Hypothalamus (tissue), 51 donors: ENCODE measurements at places on chromosomes 5 and 9.

DNA sequence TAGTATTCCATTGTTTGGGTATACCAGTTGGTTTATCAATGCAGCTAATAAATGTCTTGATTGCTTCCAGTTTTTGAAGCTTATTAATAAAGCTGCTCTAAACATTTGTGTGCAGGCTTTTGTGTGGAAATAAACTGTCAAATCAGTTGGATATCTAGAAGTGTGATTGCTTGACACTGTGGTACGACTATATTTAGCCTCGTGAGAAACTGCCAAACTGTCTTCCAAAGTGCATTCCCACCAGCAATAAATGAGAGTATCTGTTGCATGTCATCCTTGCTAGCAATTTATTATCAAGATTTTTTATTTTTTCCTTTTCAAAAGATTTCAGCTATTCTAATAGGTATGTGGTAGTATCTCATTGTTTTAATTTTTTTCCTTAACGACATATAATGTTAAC, 37.5 kb downstream of the NMUR2 start:
- DNase-seq: no peak

GRCh38 chr9:68536876-68537615, 3.6 kb downstream of the TMEM252 start:
- no peak for DNase-seq

DNA sequence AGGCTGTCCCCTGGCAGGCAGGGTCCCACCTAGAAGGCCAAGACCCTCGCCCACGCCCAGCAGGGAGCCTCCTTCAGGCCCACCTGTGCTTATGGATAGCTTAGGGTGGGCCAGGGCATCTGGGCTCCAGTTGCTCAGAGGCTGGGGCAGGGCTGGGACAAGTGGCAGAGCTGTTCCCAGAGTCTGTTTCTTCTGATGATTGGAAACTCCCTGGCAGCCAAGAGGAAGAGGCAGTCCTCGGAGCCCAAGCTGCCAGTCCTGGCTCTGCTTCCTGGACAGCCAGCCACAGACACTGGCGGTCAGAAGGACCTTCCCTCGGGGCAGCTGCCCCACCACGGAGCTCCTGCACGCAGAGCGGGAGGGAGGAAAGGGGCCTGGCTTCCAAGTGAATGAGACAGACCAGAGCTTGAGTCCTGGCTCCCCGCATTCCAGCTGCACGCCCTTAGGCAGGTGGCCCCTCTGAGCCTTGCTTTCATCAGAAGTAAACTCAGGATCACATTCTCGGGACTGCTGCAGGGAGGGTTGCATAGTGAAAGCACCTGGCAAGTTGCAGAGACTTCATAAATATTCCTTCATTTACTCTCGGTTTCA, 37.9 kb upstream of the GABRP start:
- DNase-seq: no peak

DNA sequence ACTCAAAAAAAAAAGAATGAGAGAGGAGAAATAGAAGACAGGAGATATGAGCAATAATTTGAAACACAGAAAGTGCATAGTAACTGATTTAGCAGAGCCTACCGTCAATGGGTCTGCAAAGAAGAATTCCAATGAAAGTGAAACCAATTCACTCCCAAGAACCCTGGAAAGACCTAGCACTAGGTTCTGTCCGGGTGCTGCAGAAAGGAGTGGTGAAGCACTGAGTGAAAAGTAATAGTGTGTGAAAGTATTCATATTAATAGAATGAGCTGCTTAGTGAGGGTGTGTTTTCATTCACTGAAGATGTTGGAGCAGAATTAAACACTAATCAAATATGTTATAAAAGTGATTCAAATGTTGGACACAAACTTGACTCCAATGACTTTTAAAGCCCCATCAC, 51.3 kb upstream of the SLC30A5 start:
- DNase-seq: no peak

- DNase-seq: no peak
Observed at GRCh38 chr9:106588626-106589025, 274.3 kb upstream of the ZNF462 start.

GRCh38 chr5:72453246-72453775, 53.9 kb downstream of the ZNF366 start:
- DNase-seq: no peak

GRCh38 chr5:135426102-135427082, 20.8 kb downstream of the DCANP1 start:
- DNase-seq: no peak

DNA sequence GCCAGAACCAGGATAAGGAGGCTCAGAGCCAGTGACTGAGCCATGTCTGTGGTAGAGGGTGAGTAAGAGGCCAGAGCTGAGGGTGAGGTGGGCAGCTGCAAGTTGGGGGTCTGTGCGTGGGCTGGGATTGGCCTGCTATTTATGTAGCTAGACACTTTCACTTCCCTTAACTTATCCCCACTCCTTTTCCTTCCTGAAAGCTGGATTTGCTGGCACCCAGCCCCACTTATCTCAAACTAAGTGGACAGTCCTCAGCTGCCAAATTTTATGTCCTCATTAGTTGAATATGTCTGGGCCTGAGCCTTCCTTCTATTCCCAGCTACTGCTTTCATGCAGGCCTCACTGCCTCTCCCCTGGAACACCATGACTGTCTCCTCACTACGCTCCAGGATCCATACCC, at the start of gene CCL21:
Gene CCL21 (minus strand): TSS at position 114 of the 400 bp plus-strand sequence. CDS start 70 bp downstream, at position 44.
- DNase-seq: no peak

DNA sequence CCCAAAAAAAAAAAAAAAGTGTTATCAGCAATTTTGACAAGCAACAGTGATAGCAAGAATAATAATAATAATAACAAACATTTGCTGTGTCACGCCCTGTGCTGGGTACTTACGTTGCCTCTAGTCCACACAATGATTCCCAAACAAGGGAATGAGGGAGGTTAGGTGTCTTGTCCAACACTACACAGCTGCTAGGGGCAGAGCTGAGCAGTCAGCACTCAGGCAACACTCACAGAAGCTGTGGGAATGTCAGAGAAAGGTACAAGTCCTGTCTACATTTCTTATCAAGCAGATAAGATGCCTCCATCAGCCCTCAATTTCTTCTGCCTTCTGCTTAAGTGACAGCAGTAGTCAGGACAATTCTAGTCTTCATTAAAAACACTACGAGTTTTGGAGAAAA, 111.0 kb downstream of the DNAH5 start:
- no peak for DNase-seq

DNA sequence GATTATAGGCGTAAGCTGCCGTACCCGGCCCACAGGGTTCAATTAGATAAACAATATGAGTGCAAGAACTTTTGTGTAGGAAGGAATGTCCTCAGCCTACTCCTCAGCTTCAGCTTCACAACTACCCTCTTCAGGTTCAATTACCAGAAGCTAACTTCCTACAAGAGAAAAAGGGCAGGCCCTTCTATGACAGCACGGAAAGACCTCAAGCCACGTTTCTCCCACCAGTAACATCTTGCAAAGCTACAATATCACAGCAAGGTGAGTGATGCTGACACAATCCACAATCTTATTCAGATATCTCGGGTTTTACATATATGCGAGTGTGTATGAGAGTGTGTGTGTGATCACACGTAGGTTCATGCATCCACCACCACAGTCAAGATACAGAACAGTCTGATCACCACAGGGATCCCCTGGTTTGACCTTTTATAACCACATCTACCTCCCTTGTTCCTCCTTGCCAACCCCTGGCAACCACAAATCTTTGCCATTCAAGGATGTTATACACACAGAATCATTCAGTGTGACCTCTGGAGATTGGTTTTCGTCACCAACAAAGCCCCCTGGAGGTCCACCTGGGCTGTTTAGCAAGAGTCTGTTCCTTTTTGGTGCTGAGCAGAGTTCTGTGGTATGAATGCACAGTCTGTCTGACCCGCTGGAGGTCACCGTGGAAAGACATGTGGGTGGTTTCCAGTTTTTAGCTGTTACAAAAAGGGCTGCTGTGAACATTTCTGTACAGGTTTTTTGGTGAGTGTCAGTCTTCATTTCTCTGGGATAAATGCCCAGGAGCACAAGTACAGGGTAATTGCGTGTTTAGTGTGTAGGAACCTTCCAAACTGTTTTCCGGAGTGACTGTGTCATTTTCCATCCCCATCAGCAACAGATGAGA, 38.2 kb downstream of the IPPK start:
- DNase-seq: no peak

GRCh38 chr5:143114481-143114880, 289.0 kb downstream of the NR3C1 start:
- no peak for DNase-seq

GRCh38 chr9:114417511-114417910, 29.7 kb upstream of the AKNA start:
- DNase-seq: no peak

DNA sequence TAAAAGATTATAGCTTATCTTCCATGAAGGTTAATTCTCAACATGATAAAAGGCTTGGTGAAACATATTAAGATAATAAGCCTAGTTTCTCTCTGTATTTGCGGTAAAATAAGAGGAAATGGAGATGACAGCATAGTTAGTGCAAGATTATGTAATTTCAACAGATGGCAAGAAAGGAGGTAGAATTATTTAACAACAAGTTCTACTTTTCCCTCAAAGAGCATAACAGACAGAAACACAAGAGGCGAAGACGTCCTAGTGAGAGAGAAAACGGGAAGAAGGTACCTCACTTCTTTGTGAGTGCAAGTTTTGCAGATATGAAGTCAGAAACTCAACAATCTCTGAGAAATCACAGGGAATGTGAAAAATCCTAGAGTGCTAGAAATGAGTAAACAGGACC, 144.8 kb upstream of the ADCY2 start:
- DNase-seq: no peak

GRCh38 chr9:130368631-130369103, 76.1 kb upstream of the ASS1 start:
- no peak for DNase-seq

DNA sequence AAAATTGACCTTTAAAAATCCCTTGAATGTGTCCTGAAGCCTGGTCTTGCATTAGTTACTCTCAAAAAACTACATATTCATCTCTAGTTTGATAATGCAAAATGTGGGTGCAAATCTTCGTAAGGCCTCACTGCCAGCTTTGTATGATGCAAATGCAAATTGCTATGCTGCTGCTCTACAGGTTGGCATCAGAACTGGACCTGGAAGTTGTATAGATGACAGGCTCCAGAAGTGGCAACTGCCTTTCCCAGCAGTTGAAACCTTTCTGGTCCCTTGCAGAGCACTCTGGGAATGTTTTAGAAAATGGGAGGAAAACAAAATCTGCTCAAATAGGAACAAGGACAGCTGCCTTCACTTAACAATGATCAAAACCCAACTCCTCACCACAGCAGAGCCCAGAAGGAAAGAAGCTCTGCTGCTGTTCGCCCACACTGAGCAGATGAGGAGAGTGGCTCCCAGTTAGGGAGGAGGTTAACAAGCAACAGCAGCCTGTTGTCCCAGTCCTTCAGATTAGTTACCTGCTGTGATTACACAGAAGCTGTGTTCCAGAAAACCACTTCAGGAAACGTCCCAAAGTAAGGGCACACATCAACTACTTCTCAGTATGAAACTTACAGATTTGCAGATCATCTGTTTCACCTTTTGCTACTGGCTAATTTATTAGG, 93.5 kb downstream of the PLPP1 start:
- no peak for DNase-seq

DNA sequence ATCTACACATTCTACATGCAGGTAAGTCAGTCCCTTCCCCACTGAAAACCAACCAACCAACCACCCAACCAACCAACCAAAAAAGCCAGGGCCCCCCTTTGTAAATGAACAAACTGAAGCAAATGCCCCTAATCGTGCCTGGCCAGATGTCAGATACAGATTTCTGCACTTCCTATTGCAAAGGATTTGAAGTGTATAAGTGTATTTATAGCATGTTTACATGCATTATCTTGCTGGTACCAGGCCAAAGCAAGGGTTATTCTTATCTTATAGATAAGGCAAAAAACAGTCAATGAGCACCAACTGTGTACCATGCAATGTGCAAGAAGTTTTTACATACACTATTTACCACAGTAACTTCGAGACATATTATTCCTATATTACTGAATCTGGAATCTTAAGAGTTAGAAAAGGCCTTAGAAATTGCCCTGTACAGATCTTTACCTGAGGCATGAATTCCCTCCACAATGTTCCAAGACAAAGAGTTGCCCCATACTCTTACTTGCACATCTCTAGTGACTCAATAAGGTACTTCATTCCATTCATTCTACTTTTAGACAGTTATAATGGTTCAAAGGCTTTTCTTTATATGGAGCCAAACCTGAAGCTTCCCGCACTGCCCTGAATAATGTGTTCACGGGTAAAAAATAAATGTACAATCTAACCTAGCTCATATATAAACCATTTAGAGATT, 51.7 kb upstream of the NR5A1 start:
- DNase-seq: no peak

GRCh38 chr5:83636156-83636555, 84.5 kb downstream of the HAPLN1 start:
- DNase-seq: no peak

- DNase-seq: peak; percentile 66
Observed at GRCh38 chr9:84271531-84271900, 69.0 kb downstream of the SLC28A3 start.

DNA sequence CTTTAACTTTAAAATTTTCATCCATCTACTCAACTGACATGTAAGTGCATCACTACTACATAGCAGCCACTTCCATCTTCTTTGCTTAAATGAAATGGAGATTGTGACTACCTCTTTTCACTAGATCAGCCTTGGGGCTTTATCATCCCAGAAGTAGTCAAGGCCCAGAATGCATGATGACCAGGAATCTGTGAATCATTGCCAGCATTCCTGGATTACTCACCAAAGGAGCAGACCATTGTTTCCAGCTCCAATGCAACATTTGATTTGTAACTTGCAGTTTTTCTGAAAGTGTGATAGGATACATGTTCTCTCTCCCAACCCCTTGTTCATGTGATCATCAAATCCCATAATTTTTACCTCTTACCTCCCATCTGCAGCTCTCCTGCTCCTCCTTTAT, 65.1 kb downstream of the PLPPR1 start:
- DNase-seq: no peak

GRCh38 chr9:98128316-98128715, 9.3 kb upstream of the TRIM14 start:
- DNase-seq: no peak

- DNase-seq: no peak
Observed at GRCh38 chr5:66021585-66021984, 95.2 kb downstream of the ERBIN start.

- no peak for DNase-seq
Observed at GRCh38 chr5:42302186-42302585, 121.1 kb upstream of the GHR start.

- DNase-seq: no peak
Observed at GRCh38 chr5:10474521-10475075, 32.9 kb downstream of the ROPN1L start.

DNA sequence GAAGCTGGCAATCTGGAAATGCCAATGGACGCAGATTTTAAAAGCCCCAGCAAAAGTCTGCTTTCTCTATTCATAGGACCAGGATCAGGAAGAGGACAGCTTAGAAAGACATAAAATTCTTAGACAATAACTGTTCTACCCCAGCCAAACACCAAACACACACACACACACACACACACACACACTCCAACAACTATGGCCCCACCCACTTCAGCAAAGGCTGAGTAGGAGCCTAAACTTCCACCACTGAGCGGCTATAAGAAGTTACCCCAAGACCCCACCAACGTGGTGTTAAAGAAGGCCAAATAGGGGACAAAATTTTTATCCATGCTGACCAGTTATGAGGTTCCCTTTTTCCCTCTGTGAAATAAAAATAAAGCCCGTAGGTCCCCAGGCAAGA, 32.9 kb downstream of the ZMAT2 start:
- DNase-seq: no peak

GRCh38 chr5:44983006-44983405, 174.3 kb downstream of the MRPS30 start:
- no peak for DNase-seq
